ENCODE measurements at places on chromosomes 5 and 9.
A peak's percentile ranks its signal among the peaks of the same experiment; 100 is the strongest.

DNA sequence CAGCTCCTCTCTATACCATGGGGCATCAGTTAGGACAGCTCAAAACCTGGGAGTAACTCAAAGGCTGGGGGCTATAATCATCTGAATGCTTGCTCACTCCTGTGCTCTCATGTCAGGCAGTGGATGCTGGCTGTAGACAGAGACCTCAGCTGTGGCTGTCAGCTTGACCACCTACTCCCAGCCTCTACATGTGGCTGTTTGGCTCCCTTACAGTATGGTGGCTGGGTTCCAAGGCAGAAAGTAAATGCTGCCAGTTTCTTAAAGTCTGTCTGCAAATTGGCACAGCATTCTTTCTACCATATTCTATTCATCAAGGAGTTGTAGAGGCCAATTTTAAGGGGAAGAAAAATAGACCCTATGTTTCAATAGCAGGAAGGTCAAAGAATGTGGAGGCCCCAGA, 66.9 kb downstream of the TMC1 start:
- no peak for DNase-seq

DNA sequence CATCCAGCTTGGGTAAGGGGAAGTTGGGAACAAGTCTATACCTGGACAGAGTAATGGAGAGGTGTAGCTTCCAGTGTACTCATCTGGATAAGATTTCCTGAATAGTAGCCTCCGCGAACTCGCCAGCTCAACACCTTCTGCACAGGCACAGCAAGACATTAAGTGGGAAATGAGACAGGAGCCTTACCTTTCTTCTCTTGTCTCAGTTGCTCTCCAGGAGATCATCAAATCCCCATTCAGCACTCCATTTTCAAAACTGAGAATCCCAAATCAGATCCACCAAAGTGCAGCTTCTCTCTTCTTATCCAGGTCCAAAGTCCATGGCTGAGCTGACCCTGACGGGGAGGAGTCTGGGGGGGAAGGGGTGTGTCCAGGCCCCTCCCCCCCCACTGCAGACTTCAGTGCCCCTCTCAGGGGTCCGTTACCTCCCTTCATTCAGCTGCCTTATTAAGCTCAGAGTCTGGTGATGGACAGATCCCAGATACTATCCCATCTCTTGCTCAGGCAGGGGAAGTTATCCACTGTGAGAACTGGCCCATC, 5.9 kb upstream of the MGAT1 start:
- DNase-seq, result no peak

DNA sequence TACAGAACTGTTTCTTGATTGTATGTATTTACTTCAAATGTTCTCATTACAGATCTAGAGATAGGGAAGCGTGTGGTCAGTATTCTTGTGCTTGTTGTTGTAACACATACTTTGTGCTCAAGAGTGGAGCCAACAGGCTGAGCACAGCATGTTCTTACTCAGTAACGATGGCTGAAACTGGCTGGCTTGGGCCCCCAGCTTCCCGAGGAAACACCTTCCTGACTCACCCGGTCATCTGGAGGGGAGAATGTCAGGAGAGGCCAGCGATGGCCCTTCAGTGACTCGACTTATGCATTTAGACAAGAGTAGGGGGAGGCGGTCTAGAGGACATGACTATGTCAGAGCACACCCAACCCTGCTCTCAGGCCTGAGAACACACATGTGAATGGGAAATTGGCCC, 25.6 kb downstream of the ZNF474 start:
- peak; percentile 86 for DNase-seq

DNA sequence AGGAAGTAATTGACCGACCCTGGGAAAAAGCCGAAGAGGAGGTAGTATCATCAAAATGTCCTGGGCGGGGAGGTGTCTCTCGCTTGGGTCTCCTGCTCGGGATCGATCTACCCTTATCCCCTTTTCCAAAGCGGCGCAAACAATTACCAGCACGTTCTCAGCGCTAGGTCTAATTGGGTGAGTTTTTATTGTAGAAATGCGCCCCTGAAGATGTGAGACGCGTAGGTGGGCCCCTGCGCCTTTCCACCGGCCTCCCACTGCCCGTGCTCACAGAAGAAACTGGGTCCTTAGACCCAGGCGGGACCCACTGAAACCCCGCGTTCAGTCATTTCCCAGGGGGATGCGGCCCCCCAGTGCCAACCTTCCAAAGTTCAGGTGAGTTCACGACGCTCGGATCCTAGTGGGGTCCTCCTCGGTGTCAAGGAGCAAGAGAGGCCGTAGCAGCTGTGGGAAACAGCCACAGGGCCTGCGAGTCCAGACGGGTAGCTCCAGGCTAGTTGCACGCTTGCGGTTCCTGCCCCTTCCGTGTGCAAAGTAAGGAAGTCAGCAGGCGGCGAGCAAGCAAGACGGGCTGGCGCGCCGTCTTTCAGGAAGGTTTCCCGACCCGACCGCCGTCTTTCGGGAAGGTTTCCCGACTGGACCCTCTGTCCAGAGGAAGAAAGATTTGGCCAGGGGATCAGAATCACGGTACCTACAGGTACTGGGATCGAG, 1.5 kb downstream of the SMIM32 start:
- DNase-seq, result peak; percentile 31

- no peak for DNase-seq
These were observed 89.8 kb downstream of the GTF3C4 start for GRCh38 chr9:132760057-132760456.

DNA sequence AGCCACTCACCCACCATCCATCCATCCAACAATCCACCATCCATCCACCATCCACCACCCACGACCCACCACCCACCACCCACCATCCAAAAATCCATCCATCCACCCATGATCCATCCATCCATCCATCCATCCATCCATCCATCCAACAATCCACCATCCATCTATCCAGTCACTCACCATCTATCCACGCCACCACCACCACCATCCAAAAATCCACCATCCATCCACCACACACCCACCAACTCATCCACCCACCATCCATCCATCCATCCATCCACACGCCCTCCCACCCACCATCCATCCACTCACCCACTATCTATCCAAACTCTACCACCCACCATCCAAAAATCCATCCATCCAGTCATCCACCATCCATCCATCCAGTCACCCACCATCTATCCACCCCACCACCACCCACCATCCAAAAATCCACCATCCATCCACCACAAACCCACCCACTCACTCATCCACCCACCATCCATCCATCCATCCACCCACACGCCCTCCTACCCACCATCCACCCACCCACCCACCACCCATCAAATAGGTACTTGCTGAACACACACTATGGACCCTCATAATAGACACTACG, 9.0 kb downstream of the DPH7 start:
- no peak for DNase-seq

- DNase-seq, result peak; percentile 82
These were observed 2.3 kb upstream of the SLC4A9 start for GRCh38 chr5:140357726-140358093.
